HFFc6 (cell line): ENCODE measurements at places on chromosomes 2 and 18. TPM values are rescaled to one million over a fixed set of nuclear protein-coding genes. Genes with fewer than 3 reads are reported as not detected.

CAPN14 gene
- 0.12 to 0.13 TPM in 2 of 3 replicates, not detected in the other for total RNA-seq

SPATA3 gene
- total RNA-seq = not detected in 3 replicates

GRCh38 chr2:36277146-36277808 is 78.3 kb upstream of the CRIM1 start:
- peaks cover 6% of the 10 kb centered on the region for H3K27me3 ChIP-seq
- no peak overlapping the region; the same call in 1 of the 2 replicates for H3K27ac ChIP-seq
- H3K4me1 ChIP-seq = no peaks in the 10 kb centered on the region
- H3K36me3 ChIP-seq = peaks cover 7% of the 10 kb centered on the region; the same call in 1 of the 2 replicates
- peak; percentile 88 for DNase-seq
- no peak overlapping the region for H3K4me3 ChIP-seq

DNA sequence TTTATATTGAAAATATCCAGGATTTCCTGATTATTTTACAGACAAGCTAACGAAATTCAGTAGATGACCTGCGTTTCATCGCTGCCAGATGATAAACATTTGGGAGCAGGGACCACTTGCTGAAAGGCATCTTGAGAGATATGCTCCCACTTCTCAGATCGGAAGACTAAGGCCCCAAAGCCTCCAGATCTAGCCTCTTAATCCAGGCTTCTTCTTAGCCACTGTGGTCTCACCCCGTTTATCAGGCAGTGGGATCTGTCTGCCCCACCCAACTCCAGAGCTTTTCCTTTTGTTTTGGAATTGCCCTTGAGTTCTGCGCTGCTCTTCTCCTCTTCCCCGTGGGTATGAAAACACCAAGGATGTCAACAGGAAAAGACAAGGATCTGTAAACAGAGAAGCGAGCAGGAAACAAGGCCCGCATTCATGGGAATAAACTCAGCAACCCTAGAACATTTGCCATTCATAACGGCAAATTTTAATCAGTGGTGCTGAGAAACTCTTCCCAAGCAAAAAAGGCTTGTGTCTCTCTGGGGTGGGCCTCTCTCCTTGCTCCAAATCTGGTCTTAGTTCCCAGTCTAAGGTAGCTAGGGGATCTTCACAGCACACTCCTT is 21.4 kb downstream of the MYL12B start:
- no peak overlapping the region for H3K4me3 ChIP-seq
- H3K27ac ChIP-seq = no peak overlapping the region
- H3K4me1 ChIP-seq = peaks cover 6% of the 10 kb centered on the region
- no peak for DNase-seq

GRCh38 chr18:9708057-9708433 is at the start of gene RAB31:
RAB31 (plus strand) TSS chr18:9708301; CDS start chr18:9708406, 105 bp downstream.
- peaks cover 1% of the 10 kb centered on the region; the same call in 1 of the 2 replicates for H3K27me3 ChIP-seq
- peak within 1 kb of the TSS; percentile 89 for H3K27ac ChIP-seq
- H3K4me3 ChIP-seq = peak within 1 kb of the TSS; percentile 96
- peak; percentile 58 for DNase-seq
- peaks cover 20% of the 10 kb centered on the region for H3K36me3 ChIP-seq
